ENCODE measurements at places on chromosomes 13 and 19.

DNA sequence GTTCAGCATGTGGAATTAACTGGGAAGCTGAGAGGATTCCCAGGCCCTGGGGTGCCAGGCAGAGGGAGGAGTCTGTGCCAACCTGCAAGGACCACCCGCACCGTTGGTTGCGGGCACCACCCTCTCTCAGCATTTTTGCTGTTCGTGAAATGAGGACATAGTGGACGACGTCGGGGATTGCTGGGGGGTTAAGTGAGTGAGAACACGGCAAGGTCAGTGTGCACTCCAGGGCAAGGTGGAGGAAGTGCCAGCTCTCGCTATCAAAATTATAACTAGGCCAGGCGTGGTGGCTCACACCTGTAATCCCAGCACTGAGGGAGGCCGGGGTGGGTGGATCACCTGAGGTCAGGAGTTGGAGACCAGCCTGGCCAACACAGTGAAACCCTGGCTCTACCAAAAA is 2.2 kb downstream of the FXYD3 start:
- no peak for DNase-seq

- DNase-seq, result peak; percentile 38
These were observed 1.2 kb downstream of the TBC1D4 start for GRCh38 chr13:75480671-75481175.

- no peak for DNase-seq
These were observed 448.1 kb downstream of the DIAPH3 start for GRCh38 chr13:59715611-59716010.

DNA sequence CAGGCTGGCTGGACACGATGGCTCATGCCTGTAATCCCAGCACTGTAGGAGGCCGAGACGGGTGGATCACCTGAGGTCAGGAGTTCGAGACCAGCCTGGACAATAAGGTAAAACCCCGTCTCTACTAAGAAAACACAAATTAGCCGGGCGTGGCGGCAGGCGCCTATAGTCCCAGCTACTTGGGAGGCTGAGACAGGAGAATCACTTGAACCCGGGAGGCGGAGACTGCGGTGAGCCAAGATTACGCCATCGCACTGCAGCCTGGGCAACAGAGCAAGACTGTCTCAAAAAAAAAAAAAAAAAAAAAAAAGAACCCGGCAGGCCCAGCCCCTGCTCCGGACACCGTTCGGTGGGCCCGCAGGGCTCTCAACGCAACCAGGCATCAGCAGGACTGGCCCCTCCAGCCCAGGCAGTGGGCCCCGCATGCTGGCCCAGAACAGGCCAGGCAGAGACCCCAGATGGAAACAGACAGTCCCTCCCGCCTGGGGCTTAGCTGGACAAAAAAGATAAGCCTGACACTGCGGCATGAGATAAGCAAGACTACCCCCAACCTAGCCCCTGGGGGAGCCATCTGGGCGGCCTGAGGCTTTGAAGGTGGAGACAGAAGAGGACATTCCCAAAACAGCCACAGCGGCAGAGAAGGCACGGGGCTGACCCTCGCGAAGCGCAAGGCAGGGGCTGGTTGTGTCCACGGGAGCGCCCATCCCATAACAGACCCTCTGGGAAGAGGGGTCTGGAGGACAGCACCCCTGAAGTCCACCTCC is 11.6 kb downstream of the REXO1 start:
- no peak for DNase-seq

GRCh38 chr19:29674374-29675119 is 9.3 kb downstream of the PLEKHF1 start:
- DNase-seq, result no peak

DNA sequence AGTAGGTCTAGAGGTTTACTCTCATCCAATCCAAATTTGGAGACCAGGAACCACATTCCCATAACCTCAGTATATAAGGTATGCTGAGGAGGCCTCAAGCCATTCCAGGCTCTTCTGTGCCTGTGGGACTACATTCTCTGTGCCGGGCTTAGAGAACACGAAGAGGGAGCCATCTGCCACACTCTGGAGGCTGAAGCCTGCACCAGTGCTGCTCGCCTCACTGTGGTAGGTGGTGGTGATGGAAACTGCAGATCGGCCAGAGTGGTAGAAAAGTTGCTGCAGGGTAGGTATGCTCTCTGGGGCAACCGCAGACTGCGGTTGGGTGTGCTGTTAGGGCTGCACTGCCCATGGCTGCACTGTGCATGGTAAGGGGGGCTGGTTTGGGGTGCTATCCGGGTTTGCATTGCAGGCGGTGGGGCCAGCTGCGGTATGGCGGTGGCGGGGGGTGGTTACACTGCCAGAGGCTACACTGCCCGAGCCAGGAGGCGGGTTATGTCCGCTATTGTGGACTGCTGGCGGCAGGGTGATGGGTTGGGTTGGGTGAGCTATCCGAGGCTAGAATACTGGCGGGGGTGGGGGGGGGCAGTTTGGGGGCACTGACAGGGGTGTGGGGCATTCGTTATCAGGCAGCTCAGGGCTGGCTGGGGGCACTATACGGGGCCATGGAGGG is 145.0 kb downstream of the TNFRSF19 start:
- DNase-seq, result no peak

- DNase-seq, result peak; percentile 13
These were observed 71.3 kb downstream of the DPF1 start for GRCh38 chr19:38152461-38153379.

DNA sequence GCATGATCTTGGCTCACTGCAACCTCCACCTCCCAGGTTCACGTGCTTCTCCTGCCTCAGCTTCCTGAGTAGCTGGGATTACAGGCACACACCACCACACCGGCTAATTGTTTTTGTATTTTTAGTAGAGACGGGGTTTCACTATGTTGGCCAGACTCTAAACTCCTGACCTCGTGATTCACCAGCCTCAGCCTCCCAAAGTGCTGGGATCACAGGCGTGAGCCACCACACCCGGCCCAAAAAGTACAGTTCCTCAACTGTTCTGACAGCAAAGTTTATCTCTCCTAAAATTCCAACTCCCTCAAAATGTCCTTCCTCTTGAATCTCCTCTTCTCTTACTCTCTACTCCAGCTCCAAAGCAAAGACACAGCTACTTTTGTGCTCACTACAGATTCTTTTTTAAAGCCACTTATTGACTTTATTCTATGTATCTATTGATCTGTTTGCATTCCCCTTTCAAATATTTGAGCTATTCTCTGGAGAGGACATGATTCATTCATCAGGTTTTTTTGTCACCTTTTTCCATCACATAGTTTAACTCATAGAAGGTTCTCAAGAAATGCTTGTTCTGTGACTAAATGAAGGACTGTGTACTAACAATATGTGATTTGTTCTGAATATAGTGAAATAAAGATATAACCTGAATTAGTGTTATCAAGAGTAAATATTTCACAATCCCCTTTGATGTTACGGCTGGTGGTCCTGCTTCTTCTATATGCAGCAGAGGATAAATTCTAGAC is 142.2 kb downstream of the TBC1D4 start:
- no peak for DNase-seq

GRCh38 chr19:58001895-58002369 is 688 bp downstream of the ZNF606 start:
- DNase-seq, result peak; percentile 3

DNA sequence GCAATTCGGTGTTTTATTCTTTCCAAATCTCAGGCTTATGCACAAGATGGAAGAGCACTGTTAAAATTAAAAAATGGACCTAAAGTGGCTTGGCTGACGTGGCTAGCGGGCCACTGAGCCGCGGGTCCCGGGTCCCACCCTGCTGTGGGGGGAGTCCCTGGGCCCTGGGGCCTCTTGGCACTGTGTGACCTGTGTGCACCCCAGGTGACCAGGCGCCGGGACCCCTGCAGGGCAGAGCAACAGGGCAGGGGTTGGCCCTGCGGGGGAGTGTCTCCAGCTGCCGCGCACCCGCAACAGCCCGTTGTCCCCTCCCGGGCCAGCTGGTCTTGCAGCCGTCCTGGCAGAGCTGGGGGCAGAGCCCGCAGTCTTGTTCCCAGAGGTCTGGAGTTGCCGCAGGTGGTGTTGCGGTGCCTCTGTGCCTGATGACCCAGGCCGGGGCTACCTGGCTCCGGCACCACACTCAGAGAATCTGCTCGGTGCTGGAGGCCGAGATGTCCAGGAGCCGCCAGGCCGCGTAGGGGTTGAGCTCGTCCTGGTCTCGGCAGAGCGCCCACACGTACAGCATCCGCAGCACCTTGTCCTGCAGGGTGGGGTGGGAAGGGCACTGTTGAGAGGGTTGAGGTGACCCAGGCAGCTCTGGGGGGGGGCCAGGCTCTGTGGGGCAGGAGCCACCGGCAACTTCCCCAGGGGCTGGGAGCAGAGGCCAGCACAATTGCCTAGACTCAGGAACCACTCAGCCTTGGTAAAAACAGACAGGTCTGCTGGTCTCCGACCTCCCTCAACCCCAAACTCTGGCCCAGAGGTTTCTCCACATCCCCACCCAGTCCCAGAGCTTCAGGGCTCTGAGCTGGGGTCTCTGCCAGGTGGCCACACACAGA is 1.0 kb upstream of the CTXN1 start:
- no peak for DNase-seq

DNA sequence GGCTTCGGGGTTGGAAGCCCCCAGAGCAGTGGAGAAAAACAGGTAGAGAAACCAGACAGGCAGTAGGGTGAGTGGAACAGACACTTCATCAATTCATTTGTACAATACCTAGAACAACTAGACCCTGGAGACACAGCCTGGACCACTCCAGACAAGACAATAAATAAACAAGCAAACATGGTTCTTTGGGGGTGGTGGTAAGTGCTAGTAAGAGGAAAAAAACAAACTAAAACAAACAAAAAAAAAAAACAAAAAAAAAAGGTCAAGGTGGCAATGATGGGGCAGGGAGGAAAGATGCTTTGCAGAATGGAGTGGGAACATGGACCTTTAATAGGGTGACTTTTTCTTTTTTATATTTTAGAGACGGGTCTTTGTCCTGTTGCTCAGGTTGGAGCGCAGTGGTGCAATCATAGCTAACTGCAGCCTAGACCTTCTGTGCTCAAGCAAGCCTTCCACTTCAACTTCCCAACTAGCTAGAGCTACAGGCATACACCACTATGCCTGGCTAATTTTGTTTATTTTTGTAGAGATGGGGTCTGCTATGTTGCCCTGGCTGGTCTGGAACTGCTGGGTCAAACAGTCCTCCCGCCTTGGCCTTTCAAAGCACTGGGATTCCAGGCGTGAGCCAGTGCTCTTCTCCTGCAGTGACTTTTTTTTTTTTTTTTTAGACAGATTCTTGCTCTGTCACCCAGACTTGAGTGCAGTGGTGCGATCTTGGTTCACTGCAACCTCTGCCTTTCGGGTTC is 3.1 kb downstream of the JUNB start:
- no peak for DNase-seq
